Kidney epithelial cell (primary cell): ENCODE measurements at places on chromosomes 1 and 21. TPM values are rescaled to one million over a fixed set of nuclear protein-coding genes. Genes with fewer than 3 reads are reported as not detected.

The PTGS2 gene
- 2.8 and 5.4 TPM in 2 replicates for total RNA-seq

The ZNF683 gene
- total RNA-seq, result not detected in 2 replicates

The ATP1A4 gene
- total RNA-seq, result not detected in 2 replicates

The TGFB2 gene
- total RNA-seq, result 30.1 and 34.4 TPM in 2 replicates

The FLG2 gene
- not detected in 2 replicates for total RNA-seq

The C1orf210 gene
- 4.8 and 6.6 TPM in 2 replicates for total RNA-seq

The MANEAL gene
- 6.4 and 8.7 TPM in 2 replicates for total RNA-seq

The EFCAB14 gene
- total RNA-seq, result 57.3 and 64.4 TPM in 2 replicates

The GNAT2 gene
- not detected in 2 replicates for total RNA-seq

The GPR3 gene
- total RNA-seq, result 0.27 and 1.6 TPM in 2 replicates

The RAB25 gene
- total RNA-seq, result 30.4 and 46.0 TPM in 2 replicates
